Umbilical cord (tissue), 2 donors: ENCODE measurements at places on chromosomes 5 and 9. TPM values are rescaled to one million over a fixed set of nuclear protein-coding genes. Genes with fewer than 3 reads are reported as not detected.
A peak's percentile ranks its signal among the peaks of the same experiment; 100 is the strongest.

CXCL14 gene
- total RNA-seq = 70.8 TPM

PRDM9 gene
- total RNA-seq = not detected

DNA sequence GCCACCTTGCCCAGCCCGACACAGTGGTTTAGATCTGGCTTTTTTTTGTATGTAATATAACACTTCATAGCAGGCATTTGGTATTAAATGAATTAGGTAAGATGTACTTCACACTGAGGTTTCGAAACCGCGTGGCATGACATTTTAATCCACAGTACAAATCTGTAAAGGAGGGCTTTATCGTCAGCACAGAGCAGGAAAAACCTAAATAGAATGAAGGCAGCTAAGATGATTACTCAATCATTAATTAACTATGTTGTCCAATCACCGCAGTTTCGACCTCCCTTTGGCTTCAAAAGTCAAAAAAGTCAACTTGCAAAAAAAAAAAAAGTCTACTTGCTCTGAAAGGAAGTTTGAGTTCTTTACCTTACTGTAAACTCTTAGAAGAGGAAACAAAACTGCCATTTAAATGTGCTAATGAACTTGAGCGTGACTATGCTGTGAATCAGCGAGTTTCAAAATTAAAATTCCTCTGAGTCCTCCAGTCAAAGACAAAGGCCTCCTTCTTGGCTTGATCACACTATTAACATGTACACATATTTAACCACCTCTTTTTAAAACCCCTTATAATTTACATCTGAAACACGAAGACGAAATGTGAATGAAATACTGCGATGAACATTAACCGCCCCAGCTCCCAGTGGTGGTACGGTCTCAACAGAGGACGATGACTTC, 698 bp upstream of the SEC24A start:
- DNase-seq = peak; percentile 48

ZNF618 gene
- total RNA-seq = 12.3 TPM

DNA sequence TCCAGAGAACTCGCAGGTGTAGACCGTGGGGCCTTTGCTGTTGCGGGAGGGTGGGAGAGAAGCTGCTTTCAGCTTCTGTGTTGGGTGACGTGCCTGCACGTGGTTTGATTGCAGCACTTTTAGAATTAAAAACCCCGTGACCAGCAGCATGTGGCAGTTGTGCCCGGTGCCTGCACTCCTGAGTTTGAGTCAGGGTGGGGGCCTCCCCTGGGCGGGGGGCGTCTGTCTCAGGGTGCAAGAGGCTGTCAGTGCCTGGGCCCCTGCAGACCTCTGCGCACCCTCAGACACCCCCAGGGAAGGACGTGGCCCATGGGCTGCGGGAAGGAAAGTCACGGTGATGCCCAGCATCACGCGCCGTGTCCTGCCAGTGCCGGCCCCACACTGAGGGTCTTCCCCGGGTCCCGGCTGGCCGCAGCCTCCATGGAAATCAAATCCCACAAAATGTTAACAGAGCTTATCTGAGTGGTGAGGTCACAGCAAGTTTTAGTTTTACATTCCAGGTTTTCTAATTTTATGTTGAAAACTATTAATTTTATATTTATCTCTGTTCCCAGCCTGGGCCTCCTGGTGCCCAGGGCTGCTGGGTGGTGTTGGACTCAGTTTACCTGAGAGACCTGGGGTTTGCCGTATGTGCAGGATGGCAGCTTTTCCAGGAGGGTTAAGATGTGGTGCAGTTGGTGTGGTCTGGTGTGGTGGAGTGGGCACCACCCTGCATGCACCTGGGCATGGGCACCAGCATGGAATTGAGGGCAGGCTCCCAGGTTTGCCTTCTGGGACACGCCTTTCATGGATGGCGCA, 33.3 kb downstream of the AHRR start:
- no peak for DNase-seq

DNA sequence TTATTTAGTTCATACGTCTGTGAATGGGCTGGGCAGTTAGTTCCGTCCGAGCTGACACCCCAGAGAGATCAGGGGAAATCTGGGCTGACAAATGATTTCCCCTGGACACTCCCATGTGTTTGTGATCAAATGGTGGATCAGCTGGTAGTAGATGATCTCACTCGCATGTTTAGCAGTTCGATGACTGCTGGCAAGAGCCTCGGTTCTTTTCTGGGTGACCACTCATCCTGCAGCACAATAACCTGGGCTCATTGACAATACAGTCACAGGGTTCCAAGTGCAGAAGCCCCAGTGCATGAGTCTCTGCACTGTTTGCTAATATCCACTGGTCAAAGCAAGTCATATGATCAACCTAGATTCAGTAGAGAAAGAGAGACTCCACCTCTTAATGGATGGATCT, 155.9 kb downstream of the NR2F1-AS1 start:
- no peak for DNase-seq

GRCh38 chr5:19928562-19929421, 59.2 kb downstream of the CDH18 start:
- DNase-seq = no peak

DNA sequence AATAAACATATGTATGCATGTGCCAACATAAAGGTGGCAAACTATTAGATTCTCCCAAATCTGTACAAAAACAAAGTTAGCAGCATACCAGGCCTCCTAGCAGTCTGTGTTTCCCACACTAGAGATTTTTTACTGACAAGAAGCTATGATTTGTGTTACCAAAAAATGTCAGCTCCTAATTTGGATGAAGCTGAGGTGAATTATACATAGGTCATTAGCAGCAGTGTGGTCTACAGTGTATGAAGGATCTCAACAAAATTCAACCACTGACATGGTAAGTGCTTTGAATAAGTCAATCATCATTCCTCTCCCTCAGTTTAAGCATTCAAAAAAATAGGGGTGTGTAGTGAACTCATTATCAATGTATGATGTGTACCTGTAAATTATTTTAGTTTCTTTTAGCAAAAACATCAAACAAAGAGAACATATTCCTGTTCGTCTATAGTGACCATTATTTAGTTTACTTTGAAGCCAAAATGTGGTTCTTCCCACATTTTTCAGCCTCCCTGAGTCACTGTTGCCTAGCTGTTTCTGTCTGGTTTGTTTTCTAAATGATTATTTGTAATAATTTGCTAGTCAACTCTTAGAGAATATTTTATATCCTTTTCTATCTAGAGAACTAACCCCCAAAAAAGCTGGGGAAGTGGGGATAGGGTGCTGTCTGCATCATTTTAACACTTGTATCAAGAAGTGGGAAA, 52.1 kb upstream of the RGMB start:
- DNase-seq = no peak

DNA sequence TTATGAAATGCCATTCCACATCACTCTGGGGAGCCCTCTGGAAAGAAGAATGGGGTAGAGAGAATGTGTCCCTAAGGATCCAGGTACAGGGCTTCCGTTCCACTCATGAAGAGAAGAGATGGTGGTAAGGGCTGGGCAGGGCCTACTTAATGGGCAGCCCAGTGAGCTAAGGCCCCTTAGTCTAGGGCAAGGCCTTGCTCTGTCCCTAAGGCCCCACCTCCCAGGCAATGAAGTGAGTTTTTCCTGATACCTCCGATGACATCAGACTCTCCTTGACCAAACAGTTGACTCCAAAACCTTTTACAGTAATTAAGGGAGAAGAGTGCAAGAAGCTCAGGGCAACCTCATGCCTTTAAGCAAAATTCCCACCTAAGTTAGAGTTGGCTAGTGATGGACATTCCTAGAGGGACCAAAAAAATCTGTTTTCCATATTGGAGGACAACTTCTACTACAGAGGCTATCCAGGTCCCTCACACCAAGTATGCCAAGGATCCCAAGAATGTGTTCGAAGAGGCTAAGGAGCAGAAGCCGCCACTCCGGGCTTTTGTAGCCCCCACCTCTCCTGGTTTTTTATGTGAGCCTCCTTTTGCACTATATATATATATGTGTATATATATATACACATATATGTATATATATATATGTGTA, 5.9 kb downstream of the KLF9 start:
- DNase-seq = no peak

DNA sequence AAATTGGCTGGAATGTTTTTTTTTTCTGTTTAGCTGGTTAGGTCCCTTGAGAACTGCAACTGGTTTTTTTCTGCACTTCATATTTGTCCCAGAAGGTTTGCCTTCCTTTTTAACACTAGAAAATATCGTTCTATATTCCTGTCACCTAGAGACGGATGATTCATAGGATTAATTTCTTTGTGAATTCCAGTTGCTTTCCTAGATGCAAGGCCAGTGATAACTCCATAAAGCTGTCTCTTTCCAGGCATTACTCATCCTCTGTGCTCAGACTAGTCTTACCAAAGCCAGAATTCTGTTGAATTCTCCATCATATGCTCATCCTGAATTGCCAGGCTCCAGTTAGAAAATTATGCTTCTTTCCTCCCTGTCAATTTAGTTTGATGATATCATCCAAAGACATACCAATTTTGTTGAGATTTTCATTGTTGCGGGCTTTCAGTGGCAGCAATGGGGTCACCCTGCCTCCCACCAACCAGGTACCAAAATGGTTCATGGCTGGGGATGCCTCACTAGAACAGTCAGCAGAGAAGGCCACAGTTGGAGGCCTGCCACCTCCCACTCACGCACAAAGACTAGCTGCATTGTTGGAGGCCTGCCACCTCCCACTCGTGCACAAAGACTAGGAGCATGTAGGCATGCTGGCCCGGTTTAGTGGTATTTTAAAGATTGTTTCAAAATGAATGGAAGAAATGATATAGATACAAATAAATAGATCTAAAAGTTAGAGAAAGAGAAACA, 8.5 kb downstream of the BAAT start:
- no peak for DNase-seq

LIFR gene
- 82.3 TPM for total RNA-seq

GRCh38 chr5:14364576-14365472, 216.8 kb upstream of the OTULINL start:
- no peak for DNase-seq

PCDHGB5 gene
- total RNA-seq = 15.4 TPM

DNA sequence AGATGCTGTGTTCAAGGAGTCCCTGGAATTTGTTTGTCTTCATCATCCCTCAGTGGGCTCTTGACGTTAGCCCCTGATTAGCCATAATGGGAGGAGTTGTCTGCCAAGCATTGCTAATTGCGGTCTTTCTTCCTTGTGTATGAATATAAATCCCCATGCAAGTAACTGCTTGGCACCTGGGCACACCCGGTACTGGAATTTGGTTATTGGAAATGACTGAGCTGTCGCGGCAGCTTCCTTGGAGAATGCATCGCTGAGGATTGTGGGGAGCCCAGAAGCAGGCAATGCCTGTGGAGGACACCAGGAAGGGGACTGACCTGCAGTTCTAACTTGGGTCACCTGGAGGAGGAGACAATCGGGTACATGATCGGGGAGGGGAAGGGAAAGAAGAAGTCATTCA, 53.3 kb upstream of the CTSL start:
- no peak for DNase-seq

DNA sequence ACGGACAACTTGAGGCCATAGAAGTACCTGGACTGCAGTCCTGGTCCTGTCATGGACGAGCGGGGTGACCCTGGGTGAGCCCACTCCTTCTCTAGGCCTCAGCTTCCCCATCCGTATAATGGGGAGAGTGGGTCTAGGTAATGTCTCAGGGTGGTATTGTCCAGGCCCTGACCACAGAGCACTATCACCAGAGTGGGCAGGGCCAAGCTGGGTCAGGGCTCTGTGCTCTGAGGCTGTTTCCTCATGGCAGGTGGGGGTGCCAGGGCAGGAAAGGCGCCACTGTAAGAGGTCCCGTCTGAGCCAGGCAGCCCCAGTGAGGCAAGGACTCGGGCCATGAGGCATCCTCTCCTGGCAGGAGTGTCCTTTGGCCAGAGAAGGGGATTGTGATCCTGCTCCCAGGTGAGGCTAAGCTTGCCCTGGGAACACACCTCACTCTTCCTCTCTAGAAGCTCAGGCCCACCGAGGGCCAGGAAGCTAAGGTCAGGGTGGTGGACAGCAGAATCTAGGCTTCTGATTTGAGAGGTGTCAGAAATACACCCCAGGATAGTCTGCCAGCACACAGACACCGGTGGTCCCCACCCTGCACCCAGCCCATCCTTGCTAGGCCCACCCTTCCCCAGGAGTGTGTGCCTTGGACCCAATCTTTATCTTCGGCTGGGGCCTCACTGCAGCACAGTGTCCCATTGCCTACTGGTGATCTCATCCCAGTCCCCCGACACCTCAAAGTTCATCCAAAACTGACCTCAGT, 1.5 kb upstream of the MYOZ3 start:
- DNase-seq = no peak

DNA sequence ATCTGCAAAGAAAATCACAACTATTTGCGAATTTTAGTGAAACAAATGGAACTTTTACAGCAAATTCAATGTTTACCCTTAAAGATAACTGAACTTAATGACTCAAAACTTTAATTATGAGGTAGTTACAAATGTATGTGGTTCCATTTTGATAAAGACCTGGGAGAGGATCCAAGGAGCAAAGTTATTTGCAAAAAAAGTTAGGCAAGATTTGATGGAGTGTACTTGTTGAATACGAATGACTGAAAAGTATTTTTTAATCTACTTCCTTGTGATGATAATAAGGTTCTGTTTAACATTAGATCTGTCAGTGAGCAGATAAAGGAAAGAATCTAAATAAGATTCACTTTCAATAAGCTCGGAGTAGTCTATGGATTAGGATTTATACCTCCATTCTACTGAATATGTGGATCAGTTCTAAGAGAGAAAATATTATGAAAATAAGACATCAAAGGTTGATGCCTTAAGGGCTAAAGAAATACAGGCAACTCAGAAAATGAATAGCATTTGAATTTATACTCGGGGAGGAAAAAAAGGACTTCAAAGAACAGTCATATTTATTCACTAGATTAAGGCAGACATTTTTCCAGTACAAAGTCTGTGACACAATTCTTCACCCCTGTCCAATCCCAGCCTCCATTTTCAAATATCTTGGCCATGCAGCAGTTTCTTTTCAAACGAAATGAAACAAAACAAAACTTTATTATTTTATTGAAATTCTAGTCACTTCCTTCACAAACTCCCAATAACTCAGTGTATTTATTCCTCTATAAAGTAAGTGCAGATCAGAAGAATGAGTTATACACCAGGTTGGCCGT, 199.8 kb downstream of the PDE4D start:
- DNase-seq = peak; percentile 90

- no peak for DNase-seq
These were observed 230.7 kb downstream of the COMMD10 start for GRCh38 chr5:116315531-116315930.

GRCh38 chr5:37751227-37751626, 88.6 kb downstream of the GDNF start:
- no peak for DNase-seq

DNA sequence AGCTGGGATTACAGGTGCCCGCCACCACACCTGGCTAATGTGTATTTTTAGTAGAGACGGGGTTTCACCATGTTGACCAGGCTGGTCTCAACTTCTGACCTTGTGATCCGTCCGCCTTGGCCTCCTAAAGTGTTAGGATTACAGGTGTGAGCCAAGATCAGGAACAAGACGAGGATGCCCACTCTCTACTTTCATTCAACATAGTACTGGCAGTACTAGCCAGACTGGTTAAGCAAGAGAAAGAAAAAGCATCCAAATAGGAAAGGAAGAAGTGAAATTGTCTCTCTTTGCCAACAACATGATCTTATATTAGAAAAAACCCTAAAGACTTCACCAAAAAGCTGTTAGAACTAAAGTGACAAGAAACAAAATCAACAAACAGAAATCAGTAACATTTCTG, 7.4 kb upstream of the ENDOG start:
- DNase-seq = no peak
